Osteocyte (in vitro differentiated cells): ENCODE measurements at places on chromosomes 7 and 10. TPM values are rescaled to one million over a fixed set of nuclear protein-coding genes. Genes with fewer than 3 reads are reported as not detected.

GRCh38 chr10:90204956-90205314, 503.5 kb downstream of the KIF20B start:
- no peaks in the 10 kb centered on the region for H3K4me1 ChIP-seq
- no peak for DNase-seq
- no peak overlapping the region for H3K27ac ChIP-seq
- H3K4me3 ChIP-seq: no peak overlapping the region
- H3K27me3 ChIP-seq: peaks cover 13% of the 10 kb centered on the region
- no peaks in the 10 kb centered on the region for H3K36me3 ChIP-seq

DNA sequence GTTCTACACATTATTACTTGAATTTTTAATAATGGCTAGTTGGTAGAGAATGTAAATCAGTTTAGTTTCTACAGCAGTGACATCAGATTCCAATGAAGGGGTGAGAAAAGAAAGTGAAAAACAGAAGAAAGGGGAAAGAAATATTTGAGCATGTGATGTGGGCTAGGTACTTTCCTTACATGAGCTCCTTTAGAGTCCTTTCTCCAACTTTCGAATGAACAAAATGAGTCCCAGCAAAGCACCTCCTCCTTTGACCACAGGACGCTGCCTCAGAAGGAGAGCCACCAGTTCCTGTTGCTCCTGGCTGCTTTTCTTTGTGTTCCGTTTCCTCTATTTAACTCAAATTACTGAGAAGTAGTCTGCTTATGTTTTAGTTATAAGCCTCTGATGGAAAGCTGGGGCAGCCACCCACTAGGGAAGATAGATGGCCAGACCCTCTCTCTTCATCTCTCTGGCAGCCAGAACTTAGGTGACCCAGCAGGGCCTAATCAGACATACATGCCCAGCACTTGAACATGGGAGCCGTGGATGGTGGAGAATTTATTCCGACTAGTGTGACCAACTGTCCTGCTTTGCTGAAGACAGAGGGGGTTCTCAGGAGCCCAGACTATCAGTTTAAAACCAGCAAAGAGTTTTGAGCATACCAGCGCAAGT, 82.4 kb upstream of the NME8 start:
- H3K4me1 ChIP-seq: no peaks in the 10 kb centered on the region
- no peaks in the 10 kb centered on the region for H3K36me3 ChIP-seq
- no peak for DNase-seq

DNA sequence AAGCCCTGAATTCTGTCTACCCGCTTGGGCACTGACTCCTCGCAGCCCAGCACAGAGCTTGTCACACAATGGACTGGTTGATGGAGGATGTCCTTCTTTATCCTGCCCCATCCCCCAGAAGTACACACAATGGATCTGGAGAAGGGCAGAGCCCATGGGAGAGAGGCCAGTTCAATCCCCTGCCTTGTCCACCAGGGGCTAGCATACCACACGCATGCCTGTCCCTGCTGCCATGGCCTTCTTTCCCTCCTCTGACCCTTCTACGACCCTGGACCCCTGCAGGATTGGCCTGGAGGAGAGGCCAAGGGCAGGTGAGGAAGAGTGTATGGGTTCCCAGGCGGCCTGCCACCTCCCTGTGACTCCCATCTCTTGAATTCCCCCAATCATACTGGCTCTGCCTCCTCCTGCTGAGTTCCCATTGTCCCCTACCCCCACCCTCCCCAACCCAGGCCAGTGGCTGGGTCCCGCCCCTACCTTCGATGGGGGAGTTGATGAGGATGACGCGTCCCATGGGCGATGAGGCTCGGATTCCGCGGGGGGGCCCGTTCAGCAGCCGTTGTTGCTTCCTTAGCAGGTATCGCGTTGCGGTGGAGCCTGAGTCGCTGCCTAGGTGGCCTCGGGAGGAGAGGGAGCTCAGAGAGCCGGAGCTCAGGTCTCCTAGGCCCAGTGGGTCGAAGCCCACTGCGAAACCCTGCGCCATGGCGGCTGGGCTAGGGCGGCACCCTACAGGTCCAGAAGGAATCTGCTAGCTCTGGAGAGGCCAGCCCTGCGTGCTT, 1.2 kb downstream of the PDZD7 start:
- H3K27ac ChIP-seq: no peak overlapping the region
- no peak for DNase-seq
- H3K27me3 ChIP-seq: no peaks in the 10 kb centered on the region
- no peak overlapping the region for H3K4me3 ChIP-seq

GRCh38 chr7:94660006-94660405, 4.1 kb upstream of the SGCE start:
- H3K4me1 ChIP-seq: no peaks in the 10 kb centered on the region
- no peak overlapping the region for H3K27ac ChIP-seq
- H3K36me3 ChIP-seq: no peaks in the 10 kb centered on the region

Gene ZNF783
- total RNA-seq: 25.4 and 26.0 TPM in 2 replicates

Gene WASHC2C
- total RNA-seq: 62.8 and 70.5 TPM in 2 replicates
